Right lobe of liver (tissue), 6 donors: ENCODE measurements at places on chromosomes 7 and 10. TPM values are rescaled to one million over a fixed set of nuclear protein-coding genes. Genes with fewer than 3 reads are reported as not detected.

The TUBAL3 gene
- not detected for total RNA-seq

The TRPV5 gene
- not detected for total RNA-seq

The SLC26A3 gene
- 0.90 TPM for total RNA-seq

The SEMA4G gene
- 34.1 TPM for total RNA-seq

DNA sequence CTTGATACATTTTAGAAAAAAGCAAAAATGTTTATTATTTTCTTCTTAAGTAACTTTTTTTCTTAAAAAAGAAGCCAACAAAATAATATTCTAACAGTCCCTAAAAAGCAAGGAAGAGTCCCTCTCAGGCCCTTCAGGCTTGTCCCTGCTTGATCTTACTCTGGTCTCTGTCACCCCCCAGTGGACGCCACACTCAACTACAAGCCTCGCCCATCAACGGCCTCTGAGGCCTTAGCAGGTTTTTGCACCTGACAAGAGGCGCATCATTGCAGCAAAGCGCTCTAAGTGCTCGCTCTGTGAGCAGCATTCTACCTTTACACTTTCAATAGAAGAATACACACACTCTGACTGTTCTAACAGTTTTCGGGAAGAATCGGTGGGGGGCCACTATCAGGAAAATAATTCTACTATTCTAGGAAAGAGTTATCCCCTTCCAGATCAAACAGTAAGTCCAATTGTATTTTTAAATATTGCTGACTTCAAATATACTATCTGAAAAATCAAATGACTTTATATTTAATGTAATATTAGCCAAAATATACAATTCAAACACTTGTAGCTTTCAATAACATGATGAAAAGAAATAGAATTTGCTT is 139.2 kb downstream of the USP6NL start:
- no peaks in the 10 kb centered on the region for H3K4me1 ChIP-seq
- H3K27me3 ChIP-seq, result no peaks in the 10 kb centered on the region
- no peak overlapping the region for H3K27ac ChIP-seq
- peaks cover 13% of the 10 kb centered on the region for H3K36me3 ChIP-seq
- DNase-seq, result no peak

- H3K27me3 ChIP-seq, result no peaks in the 10 kb centered on the region
- no peak overlapping the region for H3K27ac ChIP-seq
- H3K4me1 ChIP-seq, result peaks cover 10% of the 10 kb centered on the region
- H3K4me3 ChIP-seq, result peak overlapping the region; percentile 51
Observed at GRCh38 chr7:99579956-99580777, 17.9 kb upstream of the TMEM225B start.

GRCh38 chr10:113491967-113492565 is 60.8 kb upstream of the HABP2 start:
- no peak for DNase-seq
- H3K4me1 ChIP-seq, result no peaks in the 10 kb centered on the region
- H3K4me3 ChIP-seq, result no peak overlapping the region

DNA sequence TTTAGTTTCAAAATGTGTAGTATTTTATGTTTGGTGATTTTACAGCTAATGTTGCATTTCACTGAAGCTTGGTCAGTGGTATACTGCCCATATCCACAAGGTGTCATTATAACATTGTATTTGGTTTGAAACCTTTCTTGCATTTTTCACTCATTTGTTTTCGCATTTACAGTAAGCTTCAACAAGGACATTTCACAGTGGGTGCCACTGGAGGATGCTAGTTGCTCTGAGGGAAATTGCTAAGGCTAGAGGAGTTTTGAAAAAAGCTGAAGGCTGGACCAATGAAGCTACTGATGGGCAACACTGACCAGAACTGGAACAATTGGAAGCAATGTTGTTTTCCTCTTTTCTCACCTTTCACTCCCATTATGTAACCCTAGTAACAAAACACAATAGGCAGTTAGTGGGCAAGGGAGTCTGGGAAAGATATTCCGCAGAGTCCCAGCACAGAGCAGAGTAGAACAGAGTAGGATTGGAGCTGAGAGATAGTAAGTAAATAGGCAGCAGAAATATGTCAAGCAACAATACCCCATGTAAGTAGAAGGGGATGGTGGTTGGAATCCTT is 23.6 kb upstream of the SRI start:
- no peaks in the 10 kb centered on the region for H3K27me3 ChIP-seq
- no peaks in the 10 kb centered on the region for H3K36me3 ChIP-seq
- H3K4me3 ChIP-seq, result no peak overlapping the region
- no peak overlapping the region for H3K27ac ChIP-seq
- DNase-seq, result no peak

- H3K27ac ChIP-seq, result no peak overlapping the region
- no peak overlapping the region for H3K4me3 ChIP-seq
- DNase-seq, result no peak
Observed at GRCh38 chr7:74017125-74017524, 10.8 kb upstream of the ELN start.

DNA sequence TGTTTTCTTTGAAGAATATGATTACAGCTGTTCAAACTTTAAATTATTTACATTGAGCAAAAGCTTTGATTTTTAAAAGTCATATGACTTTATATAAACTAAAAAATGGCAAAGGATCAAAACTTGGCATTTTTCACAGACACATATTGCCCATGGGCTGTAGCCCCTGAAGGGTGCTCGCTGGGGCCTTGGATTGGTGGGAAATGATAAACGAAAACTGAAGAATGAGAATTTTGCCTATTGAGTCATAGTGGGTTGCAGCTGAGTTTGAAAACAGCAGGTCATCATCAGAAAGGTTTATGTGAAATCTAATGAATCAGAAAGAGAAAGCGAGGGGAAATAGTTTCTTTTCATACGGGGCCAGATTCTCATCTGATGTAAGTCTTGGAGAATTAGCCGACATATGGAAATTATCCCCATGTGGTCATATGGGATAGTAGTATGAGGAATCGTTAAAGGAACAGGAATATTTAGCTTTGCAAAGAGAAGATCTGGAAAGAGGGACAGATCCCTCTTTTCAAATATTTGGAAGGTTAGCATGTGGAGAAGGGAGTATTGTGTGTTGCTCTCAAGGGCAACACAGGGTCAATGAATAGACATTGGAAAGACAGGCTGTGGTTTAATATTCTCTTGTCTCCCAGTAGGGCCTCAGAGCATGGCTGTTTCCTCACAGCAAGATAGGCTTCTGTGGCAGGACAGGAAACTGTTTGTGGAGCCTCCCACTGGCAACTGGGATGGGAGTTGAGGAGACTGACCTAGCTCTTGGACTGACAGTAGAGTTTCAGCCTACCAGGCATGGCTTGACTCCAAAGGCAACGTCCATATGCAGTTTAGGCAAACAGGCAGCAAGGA is 119.0 kb downstream of the FZD1 start:
- H3K4me3 ChIP-seq, result no peak overlapping the region
- no peak overlapping the region for H3K27ac ChIP-seq
- no peaks in the 10 kb centered on the region for H3K36me3 ChIP-seq
- no peak for DNase-seq
- no peaks in the 10 kb centered on the region for H3K4me1 ChIP-seq

DNA sequence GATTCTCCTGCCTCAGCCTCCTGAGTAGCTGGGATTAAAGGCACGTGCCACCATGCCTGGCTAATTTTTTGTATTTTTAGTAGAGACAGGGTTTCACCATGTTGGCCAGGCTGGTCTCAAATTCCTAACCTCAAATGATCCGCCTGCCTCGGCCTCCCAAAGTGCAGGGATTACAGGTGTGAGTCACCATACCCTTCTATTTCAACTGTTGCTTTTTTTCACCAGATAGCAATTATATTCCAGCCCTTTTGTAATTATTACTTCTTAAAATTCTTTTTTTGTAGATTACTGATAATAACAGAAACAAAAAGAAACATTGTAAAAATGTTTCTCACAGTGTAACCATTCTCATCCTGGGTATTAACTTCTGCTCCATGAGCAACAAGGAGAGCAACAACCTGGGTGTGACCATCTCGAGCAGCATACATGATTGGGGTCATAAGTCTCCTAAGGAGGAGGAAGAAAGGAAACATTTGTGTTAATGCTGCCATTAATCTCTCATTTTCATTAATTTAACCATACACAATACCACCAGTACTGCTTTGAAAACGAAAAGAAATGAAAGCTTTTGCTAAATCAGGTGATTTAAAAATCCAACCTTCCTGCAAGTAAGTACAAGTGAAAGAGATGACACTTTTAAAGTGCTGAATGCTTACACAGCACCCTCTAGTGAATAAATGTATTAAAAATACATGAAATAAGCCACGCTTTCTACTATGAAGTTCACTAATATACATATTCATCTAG is 41.8 kb downstream of the ASZ1 start:
- no peaks in the 10 kb centered on the region for H3K36me3 ChIP-seq
- no peak overlapping the region for H3K4me3 ChIP-seq
- no peak overlapping the region for H3K27ac ChIP-seq
- no peaks in the 10 kb centered on the region for H3K4me1 ChIP-seq

DNA sequence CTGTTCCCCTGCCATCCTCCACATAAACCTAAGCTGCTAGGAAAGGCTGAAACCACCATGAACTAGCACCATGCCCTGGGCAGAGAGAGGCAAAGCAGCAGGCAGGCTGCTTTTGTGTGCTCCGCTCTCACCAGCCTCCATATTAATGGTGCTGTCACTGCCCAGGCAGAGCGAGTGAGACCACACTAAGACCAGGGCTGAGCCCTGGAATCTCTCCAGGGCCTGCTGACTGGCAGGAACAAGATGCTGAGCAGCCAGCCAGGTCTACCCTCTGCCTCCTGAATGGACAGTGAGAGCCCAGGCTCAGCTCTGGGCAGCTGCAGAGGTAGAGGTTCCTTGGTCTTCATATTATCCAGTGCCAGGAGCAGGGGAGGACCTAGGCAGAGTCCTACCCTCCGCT is 1.6 kb upstream of the CRHR2 start:
- DNase-seq, result no peak
- H3K4me3 ChIP-seq, result no peak overlapping the region
- H3K27ac ChIP-seq, result no peak overlapping the region
- no peaks in the 10 kb centered on the region for H3K36me3 ChIP-seq
- peaks cover 7% of the 10 kb centered on the region for H3K27me3 ChIP-seq

GRCh38 chr10:49781247-49781646 is 19.1 kb upstream of the OGDHL start:
- no peaks in the 10 kb centered on the region for H3K4me1 ChIP-seq
- no peak for DNase-seq
- no peaks in the 10 kb centered on the region for H3K27me3 ChIP-seq
- no peak overlapping the region for H3K4me3 ChIP-seq
- no peak overlapping the region for H3K27ac ChIP-seq

GRCh38 chr10:113476673-113477072 is 76.2 kb upstream of the HABP2 start:
- H3K27me3 ChIP-seq, result no peaks in the 10 kb centered on the region
- H3K4me3 ChIP-seq, result no peak overlapping the region
- no peak for DNase-seq
- H3K4me1 ChIP-seq, result no peaks in the 10 kb centered on the region
- H3K36me3 ChIP-seq, result no peaks in the 10 kb centered on the region

DNA sequence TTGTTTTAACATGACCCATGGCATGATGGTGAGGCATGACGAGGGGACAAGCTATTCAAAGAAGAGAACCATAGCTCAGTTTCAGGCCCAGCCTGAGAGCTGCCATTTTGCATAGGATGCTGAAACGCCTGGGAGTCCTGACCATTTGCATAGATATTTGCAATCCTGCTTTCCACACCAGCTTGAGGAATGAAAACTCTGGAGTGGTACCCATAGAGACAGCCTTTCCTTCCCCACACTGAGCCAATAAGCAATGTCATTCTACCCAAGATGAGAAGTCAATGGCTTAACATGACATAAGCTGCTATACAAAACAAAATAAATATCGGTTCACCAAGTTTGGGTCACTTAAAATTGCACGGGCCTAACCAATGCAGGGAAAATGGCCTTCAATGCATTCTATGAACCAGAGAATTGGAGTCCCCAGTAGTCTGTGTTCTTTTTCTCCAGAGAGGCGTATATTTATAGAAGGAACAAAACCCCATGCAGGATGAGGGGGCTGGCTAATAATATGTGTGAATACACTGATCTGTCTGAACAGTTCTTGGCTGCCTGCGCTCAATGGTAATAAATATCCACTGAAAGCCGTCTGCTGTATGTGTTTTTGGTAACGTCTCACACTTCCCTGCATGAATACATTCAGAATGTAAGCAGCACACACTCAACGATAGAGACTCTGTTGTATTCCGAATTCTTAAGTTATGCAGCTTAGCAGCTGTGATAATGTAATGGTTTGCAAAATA is 329.3 kb downstream of the FRMD4A start:
- no peaks in the 10 kb centered on the region for H3K4me1 ChIP-seq
- no peak overlapping the region for H3K27ac ChIP-seq
- no peak for DNase-seq
- no peaks in the 10 kb centered on the region for H3K27me3 ChIP-seq
- no peak overlapping the region for H3K4me3 ChIP-seq
- no peaks in the 10 kb centered on the region for H3K36me3 ChIP-seq

GRCh38 chr7:87398446-87398845 is 53.0 kb downstream of the CROT start:
- H3K36me3 ChIP-seq, result peaks cover 42% of the 10 kb centered on the region
- no peaks in the 10 kb centered on the region for H3K4me1 ChIP-seq
- H3K27ac ChIP-seq, result no peak overlapping the region
- no peak for DNase-seq
- no peaks in the 10 kb centered on the region for H3K27me3 ChIP-seq

DNA sequence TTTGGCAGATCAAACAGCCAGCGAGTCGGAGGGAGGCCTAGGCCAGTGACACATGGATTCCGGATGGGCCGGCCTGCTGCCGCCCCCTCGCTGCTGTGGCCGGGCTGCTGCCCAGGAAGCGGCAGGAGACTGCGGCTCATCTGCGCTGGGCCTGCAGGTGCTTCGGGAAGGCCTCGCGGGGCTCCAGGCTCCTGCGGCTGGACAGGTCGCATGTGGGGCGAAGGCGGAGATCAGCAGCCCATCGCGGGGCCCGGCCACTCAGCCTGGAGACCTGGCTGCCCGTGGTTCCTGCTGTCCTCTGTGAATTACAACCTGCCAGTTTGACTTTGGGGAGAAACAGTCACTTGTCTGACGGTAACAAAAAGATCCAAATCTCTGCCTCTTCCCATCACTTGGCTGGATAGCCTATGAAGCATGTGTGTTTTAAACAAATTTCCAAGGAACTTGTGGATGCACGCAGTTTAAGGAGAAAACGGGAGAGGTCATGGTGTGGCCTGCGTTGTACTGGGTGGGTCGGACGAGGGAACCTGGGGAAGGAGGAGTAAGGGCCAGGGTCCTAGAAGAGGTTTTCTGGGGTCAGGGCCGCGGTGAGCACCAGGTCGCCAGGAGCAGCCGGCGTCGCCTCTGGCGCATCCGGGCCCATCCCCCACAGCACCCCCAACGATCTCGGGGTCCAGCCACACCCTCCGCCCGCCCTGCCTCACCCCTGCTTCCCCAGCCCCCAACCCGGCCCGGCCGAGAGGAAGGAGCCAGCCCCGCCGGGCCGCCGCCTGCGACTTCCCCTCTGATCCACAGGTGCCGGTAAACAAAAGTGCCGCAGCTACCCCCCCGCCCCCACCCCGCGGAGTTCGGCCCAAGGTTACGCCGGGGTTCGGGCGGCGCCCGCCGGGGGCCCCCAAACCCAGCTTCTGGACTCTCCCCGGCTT is 1.6 kb downstream of the SPOCK2 start:
- H3K36me3 ChIP-seq, result no peaks in the 10 kb centered on the region
- H3K4me1 ChIP-seq, result no peaks in the 10 kb centered on the region
- H3K27me3 ChIP-seq, result no peaks in the 10 kb centered on the region
- no peak for DNase-seq
- peak overlapping the region; percentile 6 for H3K4me3 ChIP-seq

GRCh38 chr10:51129946-51130544 is 55.8 kb downstream of the PRKG1 start:
- DNase-seq, result no peak
- H3K27me3 ChIP-seq, result no peaks in the 10 kb centered on the region
- no peak overlapping the region for H3K4me3 ChIP-seq
- H3K27ac ChIP-seq, result no peak overlapping the region
- no peaks in the 10 kb centered on the region for H3K36me3 ChIP-seq
- no peaks in the 10 kb centered on the region for H3K4me1 ChIP-seq

- H3K36me3 ChIP-seq, result no peaks in the 10 kb centered on the region
- no peaks in the 10 kb centered on the region for H3K27me3 ChIP-seq
- no peak overlapping the region for H3K27ac ChIP-seq
- no peaks in the 10 kb centered on the region for H3K4me1 ChIP-seq
- H3K4me3 ChIP-seq, result peak overlapping the region; percentile 40
Observed at GRCh38 chr10:6401558-6402348, 178.3 kb downstream of the PRKCQ start.
